ENCODE measurements at places on chromosomes 12 and 14.

- no peak for DNase-seq
These were observed 89.9 kb downstream of the MGST1 start for GRCh38 chr12:16437281-16437816.

DNA sequence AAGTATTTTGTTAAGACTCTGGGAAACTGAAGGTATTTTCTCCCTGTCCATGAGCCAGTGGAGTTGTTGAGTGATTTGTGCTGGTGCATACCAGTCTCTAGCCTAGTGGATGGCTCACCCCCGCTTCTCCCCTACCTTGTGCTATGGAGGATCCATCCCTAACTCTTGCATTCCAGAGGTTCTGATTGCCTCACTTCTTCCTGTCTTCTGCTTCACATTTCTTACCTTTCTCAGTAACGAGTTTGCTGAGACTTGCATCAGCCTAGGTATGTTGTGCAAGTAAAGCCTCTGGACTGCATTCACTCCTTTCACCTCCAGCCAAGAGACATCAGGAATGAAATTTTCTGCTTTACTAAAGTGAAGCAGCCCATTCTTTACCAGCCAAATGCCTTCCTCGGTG lies 391.6 kb downstream of the ZFP36L1 start:
- no peak for DNase-seq

DNA sequence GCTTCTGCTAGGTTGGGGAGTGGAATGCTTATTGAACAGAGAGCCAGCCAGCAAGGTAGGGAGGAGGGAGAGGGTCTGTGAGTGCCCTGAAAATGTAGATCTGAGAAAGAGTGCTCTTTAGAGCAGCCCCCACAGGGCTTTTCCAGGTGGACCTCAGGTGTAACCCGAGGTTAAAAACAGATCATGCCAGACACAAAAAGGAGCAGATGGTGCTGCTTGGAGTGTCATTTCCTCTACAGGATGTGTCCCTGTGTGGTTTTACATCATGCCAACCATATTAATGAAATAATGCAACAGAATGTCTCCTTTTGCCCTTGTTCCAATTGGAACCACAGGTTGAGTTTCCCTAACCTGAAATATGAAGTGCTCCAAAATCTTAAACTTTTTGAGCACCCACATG lies 6.4 kb downstream of the SUSD6 start:
- no peak for DNase-seq

DNA sequence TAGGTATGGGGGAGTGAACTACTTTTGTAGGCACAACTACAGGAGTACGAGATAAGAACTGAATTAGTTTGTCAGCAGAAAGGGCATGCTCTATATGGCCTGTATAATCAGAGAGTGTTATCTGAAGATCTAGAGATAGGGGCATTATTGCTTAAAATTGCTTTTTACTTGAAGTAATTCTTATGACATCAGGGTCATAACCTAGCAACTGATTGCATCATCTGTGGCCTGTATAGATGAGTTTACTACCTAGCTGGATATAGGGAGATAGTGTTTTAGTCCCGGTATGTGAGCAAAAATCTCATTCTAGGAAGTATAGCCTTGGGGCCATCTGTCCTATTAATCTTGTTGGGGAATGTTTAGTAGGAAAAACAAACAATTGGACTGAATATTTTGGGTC lies 142.7 kb downstream of the TMEM117 start:
- no peak for DNase-seq

DNA sequence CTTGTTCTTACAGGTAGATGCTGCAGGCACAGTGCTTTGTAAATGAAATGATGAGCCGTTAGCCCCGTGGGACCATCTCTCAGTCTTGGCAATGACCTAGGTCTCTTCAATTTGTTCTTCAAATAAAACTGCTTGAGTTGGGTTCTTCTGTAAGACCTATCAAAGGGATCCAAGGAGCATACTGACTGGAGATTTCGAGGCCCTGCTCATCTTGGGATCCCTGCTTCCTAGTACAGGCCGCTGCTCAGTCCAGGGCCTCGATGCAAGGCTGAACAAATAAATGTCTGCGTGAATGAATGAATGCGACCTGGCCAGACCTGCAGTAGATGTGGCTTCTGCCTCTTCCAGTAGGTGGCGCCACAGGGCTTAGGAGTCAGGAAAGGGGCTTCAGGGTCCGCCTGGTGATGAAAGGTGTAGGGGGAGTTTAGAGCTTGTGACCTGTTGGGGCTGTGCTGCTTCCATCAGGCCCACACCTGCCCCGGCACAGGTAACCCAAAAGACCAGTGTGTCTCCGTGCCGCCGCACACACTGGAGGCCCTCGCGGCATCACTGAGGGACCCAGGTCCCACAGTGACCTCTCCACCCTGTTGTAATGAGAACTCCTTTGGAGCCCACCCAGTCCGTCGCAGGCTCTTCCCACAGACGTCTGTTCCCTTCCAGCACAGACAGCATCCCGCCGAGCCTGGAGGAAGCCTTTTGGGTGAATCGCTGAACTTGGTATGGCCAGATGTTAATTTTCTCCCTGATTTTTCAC lies 4.4 kb downstream of the CACNA1C start:
- DNase-seq = no peak

- no peak for DNase-seq
These were observed 174.7 kb upstream of the HIF1A start for GRCh38 chr14:61520576-61520975.

DNA sequence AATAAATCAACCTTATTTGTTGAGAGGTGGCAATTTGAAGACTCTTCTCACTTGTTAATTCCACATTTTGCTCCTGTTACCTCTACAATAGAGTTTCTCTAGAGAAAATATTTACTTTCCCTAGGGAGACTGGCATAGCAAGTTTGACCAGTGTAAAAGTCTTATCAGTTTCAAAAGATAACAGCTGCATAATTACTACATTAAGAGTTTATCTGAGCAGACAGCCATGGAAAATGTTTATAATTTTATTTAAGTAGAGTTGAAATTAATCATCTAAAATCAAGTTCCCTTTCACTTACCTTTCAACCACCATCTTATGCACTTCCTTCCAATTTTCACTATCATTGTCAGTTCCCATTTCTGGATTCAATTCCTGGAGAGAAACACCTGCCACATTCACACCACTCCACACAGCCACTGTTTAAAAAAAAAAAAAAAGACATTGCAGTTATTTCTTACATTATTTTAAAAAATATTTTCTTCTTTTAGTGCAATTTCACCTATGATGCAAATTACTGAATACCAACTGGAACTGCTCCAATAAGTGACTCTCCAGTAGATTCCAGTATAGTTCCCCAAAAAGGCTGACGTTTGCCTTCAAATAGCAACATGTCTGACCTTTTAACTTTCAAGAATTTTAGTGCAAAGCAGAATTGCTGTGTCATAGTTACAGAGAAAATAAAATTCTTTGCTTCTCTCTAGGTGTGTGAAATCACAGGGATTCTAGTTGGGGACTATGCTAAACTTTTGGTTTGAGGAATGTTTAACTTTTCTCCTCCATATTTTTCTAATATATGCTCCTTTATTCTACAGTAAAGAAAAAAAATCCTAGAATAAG lies 19.4 kb downstream of the LDHB start:
- no peak for DNase-seq

- DNase-seq = no peak
These were observed 128.6 kb downstream of the ZFP36L1 start for GRCh38 chr14:68664225-68664681.

DNA sequence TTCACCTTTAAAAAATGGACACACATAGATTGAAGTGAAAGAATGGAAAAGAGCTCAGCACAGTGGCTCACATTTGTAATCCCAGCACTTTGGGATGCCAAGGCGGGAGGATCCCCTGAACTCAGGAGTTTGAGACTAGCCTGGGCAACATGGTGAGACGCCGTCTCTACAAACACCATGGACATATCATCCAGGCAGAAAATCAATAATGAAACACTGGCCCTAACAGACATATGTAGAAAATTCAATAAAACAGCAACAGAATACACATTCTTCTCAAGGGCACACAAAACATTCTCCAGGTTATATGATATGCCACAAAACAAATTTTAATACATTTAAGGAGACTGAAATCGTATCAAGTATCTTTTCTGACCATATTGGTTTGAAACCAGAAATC lies 7.4 kb downstream of the WASHC3 start:
- DNase-seq = no peak

DNA sequence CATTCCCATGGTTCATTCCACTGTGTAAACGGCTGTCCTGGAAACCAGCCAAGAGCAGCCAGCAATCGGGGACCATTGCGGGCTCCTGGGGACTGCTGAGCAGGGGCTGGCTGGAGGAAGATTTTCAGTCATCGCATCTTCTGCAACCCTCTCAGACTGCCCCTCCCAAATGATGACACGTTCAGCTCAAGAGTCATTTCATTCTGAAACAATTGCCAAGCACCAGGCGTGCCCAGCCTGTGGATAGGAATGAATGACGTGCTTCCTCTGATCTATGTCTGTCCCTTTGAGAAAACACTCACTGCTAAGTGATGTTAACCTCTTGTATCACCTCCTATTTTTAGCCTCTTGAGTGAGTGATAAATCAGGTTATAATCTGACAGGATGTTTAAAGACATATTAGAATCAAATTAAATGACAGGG lies 62.0 kb downstream of the NDUFA12 start:
- DNase-seq = no peak

- no peak for DNase-seq
These were observed 14.7 kb upstream of the LIN7A start for GRCh38 chr12:80952443-80952842.

DNA sequence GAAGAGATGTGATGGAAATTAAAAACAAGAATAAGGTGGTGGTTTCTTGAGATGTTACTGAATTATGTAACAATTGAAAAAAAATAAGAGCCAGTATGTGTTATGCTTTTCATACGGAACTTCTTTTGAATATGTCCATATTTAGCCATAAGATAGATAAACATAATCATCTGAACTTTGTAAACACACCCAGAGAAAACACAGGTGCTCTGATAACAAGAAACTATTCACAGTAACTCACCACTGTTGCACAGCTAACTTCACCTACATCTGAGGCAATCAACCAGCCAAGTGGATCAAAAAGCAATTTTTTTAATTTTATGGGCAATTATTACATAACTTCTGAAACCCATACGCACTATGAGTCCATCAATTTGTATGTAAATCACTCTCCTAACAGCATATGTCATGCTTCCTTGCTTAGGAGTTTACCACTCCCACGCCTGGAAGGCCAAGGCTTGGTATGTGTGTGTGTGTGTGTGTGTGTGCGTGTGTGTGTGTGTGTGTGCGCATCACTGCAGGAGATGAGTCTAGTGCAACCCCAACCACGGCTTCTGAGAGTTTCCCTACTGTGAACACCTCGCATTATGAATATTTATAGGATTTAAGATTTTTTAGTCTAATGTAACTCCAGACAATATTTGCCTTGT lies 443.4 kb downstream of the BCAT1 start:
- no peak for DNase-seq

GRCh38 chr14:60636879-60637478 lies 12.3 kb downstream of the SIX1 start:
- DNase-seq = no peak

- no peak for DNase-seq
These were observed 440.6 kb upstream of the CCDC196 start for GRCh38 chr14:66045572-66046021.

GRCh38 chr12:130076752-130077151 lies 85.5 kb upstream of the FZD10 start:
- DNase-seq = no peak

DNA sequence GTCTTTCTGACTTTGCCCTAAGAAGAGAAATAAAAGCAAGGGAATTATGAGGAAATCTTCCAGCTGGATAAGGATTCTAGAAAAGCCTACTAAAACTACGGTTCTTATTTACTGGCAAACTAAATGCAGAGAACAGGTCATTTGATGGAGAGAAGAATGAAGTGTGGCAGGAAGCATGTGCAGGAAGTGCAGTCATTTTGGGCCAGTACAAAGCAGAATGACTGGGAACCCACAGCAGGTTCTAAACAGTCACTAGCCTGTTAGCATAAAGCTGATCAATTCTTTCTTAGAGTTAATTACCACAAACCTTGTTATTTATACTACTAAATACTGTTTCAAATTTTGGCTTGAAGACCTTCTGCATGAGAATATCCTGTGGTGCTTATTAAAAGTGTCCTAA lies 36.7 kb downstream of the CFAP54 start:
- DNase-seq = no peak

- no peak for DNase-seq
These were observed 19.8 kb downstream of the PDE6H start for GRCh38 chr12:14992673-14993072.

DNA sequence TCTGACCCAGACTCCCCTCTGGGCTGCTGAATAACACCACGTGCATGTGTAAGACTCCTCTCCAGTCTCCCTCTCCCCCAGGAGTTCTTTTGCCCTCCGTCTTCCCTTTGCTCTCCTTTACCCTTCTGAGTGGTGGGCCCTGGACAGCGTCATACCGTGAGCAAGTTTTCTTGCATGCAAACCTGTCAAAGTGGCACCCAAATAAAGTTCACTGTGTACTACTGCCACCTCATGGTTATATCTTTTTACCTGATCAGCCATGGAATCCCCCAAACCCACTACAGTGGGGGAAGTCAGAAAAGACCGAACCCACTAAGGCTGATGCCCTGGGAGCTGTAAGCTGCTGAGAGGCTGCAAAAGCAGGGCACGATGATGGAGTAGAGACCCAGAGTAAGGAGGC lies 131.1 kb upstream of the VRK1 start:
- DNase-seq = no peak

- no peak for DNase-seq
These were observed 2.1 kb downstream of the PNMA1 start for GRCh38 chr14:73712071-73712506.

DNA sequence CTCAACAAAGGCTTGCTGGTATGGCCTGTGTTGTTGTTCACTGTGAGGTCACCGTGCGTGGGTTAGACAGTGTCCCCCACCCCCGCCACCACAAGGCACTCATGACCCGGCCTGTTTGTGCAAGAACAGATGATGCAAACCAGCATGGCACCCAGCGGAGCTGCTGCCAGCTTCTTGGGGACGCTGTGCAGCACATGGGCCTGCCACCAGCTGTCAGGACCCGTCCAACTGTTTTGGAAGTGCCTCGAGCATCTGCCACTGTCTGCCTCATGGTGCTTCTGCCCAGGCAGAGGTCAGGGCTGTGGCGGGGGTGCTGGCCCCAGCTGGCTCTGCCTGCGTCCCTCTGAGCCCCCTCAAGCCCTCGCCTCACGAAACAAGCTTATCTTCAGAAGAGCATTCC lies 1.5 kb downstream of the ASB2 start:
- DNase-seq = no peak

- DNase-seq = no peak
These were observed 618 bp downstream of the SEC23A start for GRCh38 chr14:39102265-39102968.

DNA sequence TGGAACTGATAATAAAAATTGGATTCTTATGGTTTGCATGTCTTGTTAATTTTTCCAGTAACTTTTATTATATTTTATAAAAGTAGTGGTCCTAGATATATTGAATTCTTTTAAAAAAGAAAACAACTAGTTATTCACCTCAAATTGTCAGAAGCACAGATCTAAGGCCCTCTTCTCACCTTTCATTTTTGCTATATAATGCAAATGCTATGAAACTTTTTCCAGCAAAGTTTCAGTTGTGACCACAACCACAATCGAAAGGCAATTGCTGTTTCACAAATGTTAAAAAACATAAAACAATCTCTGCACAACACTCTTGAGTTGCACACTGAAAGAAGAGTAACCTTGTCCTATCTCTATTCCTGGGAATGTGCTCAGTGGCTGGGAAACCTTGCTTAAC lies 479.8 kb upstream of the FLRT2 start:
- DNase-seq = no peak

GRCh38 chr12:116066381-116067230 lies 210.9 kb downstream of the MED13L start:
- DNase-seq = no peak
